Inflammatory macrophage (primary cell): ENCODE measurements at places on chromosomes 6 and 20.
A peak's percentile ranks its signal among the peaks of the same experiment; 100 is the strongest.

DNA sequence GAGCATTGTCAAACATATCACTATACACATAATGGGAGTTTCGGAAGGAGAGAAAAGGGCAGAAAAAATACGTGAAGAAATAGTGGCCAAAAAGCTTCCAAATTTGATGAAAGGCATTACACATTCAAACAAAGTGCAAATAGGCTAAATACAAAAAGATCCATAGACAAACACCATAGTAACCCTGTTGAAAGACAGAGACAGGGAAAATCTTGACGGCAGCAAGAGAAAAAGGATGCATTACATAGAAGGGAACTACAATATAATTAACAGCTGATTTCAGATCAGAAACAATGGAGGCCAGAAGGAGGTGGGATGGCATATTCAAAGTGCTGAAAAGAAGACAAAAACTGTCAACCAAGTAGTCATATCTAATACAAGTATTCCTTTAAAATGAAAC lies 170.8 kb downstream of the MRPL14 start:
- no peak for DNase-seq

DNA sequence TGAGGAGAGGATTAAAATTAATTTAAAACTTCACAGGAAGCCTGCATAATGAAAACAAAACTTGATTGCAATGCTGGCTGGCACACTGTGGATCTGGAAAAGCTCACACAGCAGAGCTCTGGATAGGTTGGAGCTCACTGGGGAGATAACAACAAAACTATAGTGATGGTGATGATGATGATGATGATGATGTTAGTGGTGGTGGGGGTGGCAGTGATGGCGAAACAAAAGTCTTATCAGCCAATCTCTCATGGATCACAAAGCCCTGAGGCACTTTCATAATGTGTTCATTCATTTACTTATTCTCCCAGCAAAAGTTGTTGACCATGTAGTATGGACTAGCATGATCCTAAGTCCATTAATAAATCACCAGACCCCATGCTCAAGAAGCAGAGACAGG lies 152.0 kb downstream of the MBOAT1 start:
- no peak for DNase-seq

DNA sequence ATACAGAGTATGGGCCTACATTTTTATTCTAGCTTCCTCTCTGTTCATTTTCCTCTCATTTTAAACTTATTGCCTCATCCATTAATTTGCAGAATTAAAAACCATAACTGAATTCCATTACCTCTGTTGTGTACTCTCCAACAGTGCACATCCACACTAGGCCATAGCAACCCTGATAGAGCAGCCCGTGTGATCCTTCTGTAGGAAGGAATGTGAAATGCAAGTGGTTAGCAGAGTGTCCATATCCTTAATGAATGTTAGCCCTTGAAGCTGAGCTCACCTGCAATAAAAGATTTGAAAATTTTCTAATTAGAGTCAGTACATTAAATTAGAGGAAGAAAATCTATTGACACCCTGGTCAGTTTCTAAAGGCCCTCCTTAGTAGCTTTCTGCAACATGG lies 6.5 kb upstream of the GRIK2 start:
- DNase-seq, result no peak

DNA sequence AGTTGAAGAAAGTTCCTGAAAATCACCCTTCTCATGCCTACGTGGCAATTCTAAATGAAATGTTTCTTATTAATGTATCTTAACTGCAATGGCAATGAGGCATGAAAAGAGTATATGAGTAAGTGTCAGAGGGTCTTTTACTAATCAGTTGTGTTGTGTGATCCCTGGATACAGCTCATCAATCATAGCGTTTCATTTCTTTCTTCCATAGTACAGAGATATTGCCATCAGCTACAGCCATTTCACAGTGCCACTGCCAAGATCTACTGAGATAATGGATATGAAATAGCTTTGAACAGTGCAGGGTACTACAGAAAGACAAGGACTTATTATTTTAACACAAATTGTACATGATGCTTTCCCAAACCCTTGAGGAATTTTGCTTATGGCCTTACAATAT lies 450.8 kb downstream of the KHDRBS2 start:
- no peak for DNase-seq

DNA sequence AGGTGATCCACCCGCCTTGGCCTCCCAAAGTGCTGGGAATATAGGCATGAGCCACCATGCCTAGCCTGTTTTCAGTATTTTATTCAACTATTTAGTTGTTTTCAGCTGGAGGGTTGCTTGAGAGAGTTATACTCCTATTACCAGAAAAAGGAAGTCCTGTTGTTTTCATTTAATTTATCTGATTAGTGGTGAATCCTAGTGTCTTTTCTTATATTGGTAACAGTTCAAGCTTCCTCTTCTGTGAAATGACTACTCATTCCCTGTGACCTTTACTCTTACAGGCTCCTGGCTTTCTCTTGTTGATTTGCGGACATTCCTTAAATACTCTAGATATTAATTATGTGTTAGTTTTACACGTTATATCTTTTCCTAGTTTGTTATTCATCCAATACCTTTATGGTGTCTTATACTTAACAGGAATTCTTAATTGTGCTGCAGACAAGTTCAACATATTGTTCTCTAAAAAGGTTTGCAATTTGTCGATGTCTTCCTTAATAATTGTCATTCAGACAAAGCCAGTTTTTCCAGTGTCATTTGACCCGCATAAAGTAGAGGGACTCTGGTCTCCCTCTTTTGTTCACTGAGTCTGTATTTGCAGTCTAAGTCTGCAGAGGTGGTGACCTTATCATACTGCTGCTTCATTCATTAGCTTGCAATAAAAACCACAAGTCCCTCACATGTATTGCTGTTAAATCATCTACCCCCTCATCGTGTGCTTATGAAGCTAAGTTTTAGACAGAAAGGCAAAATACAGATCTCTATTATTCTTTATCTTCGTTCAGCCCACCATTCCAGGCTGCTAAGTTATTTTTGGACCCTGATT lies 51.4 kb downstream of the ZBTB9 start:
- DNase-seq, result peak; percentile 44

DNA sequence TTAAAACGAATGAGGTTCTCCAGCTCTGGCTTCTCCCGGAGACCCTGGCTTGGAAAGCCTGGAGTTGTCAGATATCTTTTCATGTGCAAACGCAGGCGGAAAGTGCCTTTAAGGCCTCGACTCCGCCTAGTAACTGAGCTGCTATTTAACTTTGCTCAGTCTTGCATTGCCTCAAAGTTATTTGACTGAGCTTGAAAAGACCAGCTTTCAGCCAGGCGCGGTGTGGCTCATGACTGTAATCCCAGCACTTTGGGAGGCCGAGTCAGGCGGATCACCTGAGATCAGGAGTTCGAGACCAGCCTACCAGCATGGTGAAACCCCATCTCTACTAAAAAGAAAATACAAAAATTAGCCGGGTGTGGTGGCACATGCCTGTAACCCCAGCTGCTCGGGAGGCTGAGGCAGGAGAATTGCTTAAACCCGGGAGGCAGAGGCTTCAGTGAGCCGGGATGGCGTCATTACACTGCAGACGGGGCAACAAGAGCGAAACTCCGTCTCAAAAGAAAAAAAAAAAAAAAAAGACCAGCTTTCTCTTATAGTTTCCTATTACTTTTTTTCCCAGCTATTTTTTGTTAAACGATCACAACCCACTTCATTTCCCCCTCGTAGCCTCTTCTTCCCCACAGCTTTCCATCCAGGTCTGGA lies 1.9 kb downstream of the GCNT2 start:
- no peak for DNase-seq

- no peak for DNase-seq
These were observed 118.7 kb downstream of the JARID2 start for GRCh38 chr6:15364401-15365037.

GRCh38 chr6:10098756-10099528 lies 315.9 kb downstream of the TFAP2A start:
- no peak for DNase-seq

GRCh38 chr20:41034239-41034638 lies 5.6 kb downstream of the TOP1 start:
- DNase-seq, result no peak
